Stimulated activated CD4-positive, alpha-beta T cell treated with anti-CD3 and anti-CD28 coated beads, Interleukin-12 subunit alpha, Interleukin-12 subunit beta, amount 100 ng/mL, for 24 hours (primary cell): ENCODE measurements at places on chromosomes 13 and 19.

DNA sequence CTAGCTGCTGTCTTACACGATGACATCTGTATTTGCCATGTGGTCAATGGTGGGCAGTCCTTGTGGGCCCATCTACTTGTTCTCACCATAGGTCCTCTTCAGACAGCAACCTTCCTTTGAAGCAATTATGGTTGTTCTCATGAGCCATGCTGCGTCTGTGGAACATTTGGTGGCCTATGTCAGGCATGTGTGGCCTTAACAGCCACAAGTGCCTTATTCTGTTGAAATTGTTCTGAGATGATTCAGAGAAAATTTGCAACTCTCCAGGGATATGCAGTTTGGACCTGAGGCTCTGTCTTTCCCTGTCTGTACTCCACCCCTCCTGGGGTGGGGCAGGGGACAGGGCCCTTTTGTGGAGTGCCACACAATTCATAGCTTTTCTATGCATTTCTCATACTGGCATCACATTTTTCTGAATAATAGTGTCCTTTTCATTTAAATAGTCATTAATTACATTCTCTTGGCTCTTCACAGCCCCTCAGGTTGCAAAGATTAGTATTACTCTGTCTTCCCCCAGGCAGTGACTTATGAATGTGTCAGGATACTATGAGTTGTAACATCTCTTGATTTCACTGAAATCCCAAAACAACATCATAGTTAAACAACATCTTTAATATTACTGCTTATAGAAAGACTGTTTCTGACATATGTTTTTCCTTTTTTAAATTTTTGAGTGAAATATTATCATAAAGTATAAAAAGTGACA, 102.1 kb downstream of the ITGBL1 start:
- DNase-seq: no peak

- no peak for DNase-seq
These were observed 8.0 kb downstream of the ZNF671 start for GRCh38 chr19:57719424-57719823.

DNA sequence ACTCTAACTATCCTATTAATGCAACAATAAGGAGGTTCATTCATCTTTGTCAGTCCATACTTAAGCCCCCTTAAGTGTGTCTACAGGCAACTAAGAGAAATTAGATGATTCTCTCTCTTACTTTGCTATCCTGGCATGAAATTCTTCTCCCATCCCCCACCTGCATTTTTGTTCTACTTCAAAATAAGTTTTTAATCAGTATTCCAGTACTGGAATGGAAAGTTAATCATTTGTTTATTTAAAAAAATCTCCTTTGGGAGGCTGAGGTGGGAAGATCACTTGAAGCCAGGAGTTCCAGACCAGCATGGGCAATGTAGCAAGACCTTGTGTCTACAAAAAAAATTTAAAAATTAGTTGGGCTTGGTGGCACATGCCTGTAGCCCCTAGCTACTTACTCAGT, 222.1 kb downstream of the MZT1 start:
- no peak for DNase-seq

DNA sequence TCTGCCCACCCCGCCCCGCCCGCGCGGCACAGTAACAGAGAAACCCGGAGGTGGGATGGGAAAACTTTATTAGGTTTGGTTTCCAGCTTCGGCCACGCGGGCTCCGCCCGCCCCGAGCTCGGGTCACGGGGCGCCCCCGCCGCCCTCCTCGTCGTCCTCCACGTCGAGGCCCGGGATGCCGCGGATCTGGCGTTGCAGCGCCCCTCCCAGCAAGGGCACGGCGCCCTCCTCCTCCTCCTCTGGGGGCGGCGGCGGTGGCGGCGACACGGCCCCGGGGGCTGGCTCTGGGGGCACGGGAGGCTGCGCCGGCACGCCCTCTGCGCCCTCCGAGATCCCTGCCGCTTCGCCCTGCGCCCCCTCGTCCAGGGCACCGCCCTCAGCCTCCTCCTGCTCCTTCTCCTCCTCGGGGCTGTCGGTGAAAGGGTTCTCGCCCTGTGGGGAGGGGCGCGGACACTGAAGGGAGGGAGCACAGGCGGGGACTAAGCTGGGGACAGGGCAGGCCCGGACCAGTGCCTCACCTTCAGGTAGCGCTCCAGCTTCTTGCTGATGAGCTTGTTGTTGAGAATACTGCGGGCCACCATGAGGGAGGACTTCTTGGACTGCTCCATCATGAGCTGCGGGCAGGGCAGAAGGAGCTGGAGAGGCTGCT, 536 bp upstream of the AKAP8 start:
- no peak for DNase-seq

DNA sequence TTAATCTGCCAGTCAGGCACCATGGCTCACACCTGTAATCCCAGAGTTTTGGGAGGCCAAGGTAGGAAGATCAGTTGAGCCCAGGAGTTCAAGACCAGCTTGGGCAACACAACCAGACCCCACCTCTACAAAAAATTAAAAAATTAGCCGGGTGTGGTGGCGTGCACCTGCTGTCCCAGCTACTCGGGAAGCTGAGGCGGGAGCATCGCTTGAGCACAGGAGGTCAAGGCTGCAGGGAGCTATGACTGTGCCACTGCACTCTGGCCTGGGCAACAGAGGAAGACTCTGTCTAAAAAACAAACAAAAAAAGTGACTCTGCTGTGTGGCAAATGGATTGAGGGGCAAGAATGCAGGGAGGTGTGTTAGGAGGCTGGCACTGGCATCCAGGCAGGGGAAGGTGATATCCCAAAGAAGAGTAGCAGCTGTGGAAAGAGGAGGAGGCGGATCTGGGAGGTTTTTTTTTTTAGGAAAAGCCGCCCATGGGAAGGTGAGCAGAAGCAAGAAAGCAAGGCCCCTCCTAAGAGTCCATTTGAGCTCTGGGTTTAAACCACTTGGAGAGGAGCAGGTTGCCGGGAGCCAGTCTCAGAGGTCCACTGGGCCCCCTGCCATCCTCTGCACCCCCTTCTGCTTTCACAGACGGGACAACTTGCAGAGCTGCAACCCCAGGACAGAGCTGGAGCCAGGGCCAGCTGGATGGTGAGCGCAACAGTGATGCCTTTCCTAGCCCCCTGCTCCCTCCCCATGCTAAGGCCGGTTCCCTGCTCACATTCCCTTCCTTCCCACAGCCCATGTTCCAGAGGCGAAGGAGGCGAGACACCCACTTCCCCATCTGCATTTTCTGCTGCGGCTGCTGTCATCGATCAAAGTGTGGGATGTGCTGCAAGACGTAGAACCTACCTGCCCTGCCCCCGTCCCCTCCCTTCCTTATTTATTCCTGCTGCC, 2.1 kb downstream of the HAMP start:
- no peak for DNase-seq

GRCh38 chr13:74111901-74112824, 22.0 kb downstream of the KLF12 start:
- no peak for DNase-seq

GRCh38 chr19:49596954-49597702, 6.1 kb downstream of the PRR12 start:
- no peak for DNase-seq

GRCh38 chr19:5397804-5398692, 57.2 kb upstream of the ZNRF4 start:
- no peak for DNase-seq

- DNase-seq: no peak
These were observed 90.3 kb upstream of the SOX1 start for GRCh38 chr13:111976474-111977178.

- no peak for DNase-seq
These were observed 22.8 kb downstream of the PLIN4 start for GRCh38 chr19:4495471-4495870.

- peak; percentile 89 for DNase-seq
These were observed at the start of the genes MED29 and PAF1 for GRCh38 chr19:39390751-39391437. Gene MED29 (plus strand): TSS chr19:39391378. CDS start chr19:39391423, 45 bp downstream. Gene PAF1 (minus strand): TSS chr19:39391106. CDS start chr19:39390864, 242 bp downstream.

DNA sequence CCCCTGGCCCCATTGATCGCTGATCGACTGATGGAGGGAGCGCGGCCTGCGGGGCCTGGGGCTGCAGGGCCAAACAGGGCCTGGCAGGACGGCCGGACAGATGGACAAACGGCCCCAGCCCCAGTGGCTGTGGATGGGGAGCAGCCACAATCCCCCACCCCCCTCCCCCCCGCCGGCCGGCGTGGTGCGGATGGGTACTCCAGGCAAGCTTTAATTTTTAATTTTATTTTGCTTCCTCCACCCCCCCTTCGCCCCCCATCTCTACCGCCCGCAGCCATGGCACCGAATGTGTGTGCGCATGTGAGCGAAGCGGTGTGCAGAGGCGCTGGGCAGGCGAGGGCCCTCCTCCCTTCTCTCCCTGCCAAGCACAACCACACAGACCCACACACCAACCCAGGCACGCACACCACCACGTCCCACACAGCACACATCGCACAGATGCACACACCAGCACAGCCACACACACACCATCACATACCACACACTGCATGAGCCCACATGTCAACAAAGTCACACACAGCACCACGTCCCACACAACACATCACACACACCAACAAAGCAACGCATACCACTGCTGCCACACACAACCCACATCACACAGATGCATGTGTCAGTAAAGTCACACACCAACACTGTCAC, 12.4 kb downstream of the ERFL start:
- no peak for DNase-seq

GRCh38 chr19:52898101-52898500, 666 bp upstream of the ZNF320 start:
- no peak for DNase-seq

DNA sequence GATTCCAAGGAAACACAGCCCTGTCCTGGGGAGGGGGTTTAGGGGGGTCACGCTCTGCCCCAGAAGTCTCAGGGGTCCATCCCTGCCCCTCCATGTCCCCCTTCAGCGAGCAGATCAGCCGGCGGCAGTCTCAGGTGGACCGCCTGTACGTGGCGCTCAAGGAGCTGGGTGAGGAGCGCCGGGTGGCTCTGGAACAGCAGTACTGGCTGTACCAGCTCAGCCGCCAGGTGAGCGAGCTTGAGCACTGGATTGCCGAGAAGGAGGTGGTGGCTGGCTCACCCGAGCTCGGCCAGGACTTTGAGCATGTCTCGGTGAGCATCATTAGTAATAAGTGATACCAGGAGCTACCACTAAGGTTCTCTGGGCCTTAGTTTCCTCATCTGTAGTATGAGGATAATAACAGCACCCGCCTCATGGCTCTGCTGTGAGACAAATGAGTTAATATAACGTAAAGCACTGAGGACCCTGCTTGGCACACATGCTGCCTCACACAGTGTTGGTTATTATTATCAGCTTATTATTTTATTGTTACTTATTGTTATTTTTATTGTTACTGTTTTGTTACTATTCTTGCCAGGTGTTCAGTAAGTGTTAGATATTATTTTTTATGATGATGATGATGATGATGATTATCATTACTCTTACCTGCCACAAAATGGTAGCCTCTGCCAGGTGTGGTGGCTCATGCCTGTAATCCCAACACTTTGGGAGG, 20.5 kb upstream of the SHKBP1 start:
- DNase-seq: no peak

DNA sequence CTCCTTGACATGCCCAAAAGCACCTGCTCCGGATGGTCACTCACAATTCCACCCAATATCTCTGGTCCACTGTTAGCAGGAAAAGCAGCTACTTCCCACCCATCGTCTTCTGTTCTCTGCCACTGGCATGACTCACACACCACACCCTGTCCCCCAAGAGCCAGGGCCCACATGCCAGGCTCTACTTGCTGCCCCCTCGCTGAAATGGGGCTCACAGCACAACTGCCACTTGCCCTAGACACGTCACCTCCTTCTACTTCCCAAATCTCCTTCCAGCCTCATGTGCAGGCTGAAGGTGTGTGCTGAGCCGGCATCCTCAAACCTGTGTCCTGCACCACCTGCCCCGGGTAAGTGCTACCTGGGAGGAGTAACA, 65.0 kb downstream of the TBC1D4 start:
- DNase-seq: no peak

GRCh38 chr13:39575641-39576238, 27.3 kb downstream of the LHFPL6 start:
- no peak for DNase-seq

- no peak for DNase-seq
These were observed 2.9 kb upstream of the CYP2F1 start for GRCh38 chr19:41111296-41111695.

DNA sequence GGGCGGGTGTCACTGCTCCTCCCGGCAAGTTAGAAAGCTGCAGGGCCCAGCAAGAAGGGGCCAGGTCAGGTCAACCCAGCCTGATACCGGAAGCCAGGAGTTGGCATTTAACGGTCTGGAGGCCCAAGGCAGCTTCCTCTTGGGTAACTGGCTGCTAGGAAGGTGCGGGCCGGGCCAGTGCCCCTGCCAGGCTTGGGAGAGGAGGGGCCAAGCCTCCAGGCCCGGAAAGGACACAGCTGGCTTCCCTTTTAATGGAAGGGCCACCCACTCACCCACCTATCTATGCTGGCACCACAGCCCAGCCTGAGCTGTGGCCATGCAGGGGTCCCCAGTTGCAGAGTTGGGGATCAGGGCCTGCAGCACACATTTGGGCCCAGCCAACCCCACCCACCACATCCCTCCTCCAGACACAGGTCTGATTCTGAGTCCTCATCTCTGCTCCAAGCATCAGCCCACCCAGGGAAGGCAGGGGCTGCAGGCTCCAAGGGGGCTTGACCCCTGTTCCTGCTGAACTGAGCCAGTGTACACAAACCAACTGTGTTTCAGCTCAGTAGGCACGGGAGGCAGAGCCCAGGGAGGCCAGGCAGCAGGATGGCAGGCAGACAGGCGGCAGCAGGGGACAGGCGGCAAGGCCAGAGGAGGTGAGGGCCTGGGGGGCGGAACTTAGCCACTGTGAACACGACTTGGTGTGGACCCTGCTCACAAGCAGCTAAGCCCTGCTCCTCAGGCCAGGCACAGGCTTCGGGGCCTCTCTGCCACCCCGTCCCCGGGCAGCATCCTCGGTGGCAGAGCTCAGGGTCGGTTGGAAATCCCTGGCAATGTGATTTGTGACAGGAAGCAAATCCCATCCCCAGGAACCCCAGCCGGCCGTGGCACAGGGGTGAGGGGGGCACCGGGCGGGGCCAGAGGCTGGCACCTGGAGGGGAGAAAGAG, 40.8 kb downstream of the ZSWIM4 start:
- DNase-seq: no peak

DNA sequence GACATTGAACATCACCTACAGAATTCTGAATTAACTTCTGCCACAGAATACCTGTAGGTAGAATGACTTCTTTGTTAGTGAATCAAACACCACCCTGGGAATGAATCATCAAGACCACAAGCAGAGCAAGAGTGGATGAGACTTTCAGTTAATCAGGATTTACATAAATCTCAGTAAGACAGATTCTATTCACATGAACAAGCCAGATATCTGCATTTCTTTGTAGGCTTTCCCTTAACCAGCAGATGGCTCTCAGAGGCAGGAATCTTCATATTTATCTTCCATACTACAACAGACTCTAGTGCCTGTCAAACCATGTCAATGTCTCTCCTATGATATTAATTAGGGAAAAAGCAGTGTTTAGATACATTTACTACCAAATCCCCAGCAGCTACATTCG, 412.1 kb downstream of the KLF12 start:
- DNase-seq: no peak

DNA sequence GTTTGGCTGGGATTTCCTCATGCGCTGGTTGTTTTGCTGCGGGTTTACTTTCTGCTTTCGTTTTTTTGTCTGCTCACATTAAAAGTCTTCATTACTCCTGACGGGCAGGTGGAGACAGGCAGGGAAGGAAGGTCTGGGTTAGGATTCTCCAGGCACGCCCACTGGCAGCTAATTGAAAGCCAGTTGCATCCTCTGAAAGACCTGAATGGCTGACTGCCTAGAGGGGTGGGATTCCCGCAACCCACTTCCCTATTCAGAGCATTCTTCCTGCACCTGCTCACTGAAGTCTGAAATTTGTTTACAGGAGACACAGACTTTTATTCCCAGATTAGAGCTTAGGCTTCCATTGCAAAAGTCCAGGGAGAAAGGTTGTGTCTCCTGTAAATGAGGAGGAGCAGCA, 172.0 kb downstream of the UQCRFS1 start:
- DNase-seq: no peak
